ENCODE measurements at places on chromosomes 11 and 22.

GRCh38 chr11:21807350-21807749 is 385.5 kb upstream of the ANO5 start:
- no peak for DNase-seq

DNA sequence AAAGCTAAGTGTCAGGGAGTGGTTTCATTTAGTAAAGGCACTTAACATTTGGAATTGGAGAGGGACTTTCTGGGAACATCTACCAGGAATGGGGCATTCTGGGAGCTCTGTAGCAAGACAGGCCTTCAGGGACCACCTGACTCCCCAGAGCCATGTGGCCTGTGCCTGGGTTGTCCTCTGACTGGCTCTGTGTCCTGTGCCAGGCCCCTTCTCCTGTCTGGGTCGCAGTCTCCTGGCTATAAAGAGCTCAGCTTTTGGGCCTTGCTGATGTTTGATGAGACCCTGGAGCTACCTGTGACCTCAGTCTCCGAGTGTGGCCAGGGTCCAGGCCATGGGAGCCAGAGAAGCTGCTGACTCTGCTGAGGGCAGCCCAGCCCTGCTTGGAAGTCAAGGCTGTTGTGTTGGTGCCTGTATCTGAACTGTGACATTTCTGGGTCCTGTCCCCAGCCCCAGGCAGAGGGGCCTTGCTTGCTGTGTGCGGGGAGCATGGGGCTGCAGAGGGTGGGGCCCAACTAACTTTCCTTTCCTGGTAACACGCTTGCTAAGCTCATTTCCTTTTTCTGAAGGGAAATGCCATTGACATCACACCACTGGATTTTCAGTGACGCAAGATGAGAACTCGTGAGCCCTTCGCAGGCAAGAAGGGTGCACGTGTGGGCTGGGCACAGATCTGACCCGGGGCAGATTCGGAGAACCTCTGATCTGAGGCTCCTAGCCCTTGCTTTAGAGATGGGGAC is 41.3 kb downstream of the LRRC32 start:
- DNase-seq: peak; percentile 59

DNA sequence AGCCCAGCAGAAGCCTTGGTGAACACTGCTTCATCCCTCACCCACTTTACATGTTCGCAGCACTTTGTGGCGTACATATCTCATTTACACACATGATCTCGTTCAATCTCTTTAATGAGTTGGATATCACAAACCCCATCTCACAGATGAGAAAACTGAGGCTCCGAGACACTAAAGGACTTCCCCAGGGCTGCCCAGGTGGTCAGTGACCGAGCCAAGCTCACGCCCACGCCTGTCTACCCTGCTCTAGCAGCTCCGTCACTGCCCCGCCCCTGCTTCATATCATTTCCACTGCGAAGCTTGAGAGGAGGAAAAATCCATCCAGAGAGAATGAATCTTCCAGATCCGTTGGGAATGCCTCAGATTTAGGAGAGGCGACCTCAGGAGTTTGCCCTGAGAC is 11.8 kb upstream of the DSCAML1 start:
- DNase-seq: no peak

- no peak for DNase-seq
Observed at GRCh38 chr11:120135838-120136237, 2.1 kb downstream of the TRIM29 start.
